ENCODE measurements at places on chromosomes 13 and 19. TPM values are rescaled to one million over a fixed set of nuclear protein-coding genes. Genes with fewer than 3 reads are reported as not detected.

The RASA3 gene
- total RNA-seq = 1.0 TPM

The GJB6 gene
- total RNA-seq = 20.2 TPM

The CAPN12 gene
- 3.1 TPM for total RNA-seq

The ZNF547 gene
- 6.5 TPM for total RNA-seq

The TFPT gene
- total RNA-seq = 7.3 TPM

The CYP2A6 gene
- total RNA-seq = not detected

The GJB2 gene
- total RNA-seq = 153 TPM

The CRB3 gene
- total RNA-seq = 79.3 TPM

The NLRP7 gene
- not detected for total RNA-seq

The VSTM2B gene
- total RNA-seq = not detected

The KLHL1 gene
- not detected for total RNA-seq

The CCDC8 gene
- 16.1 TPM for total RNA-seq

The HTR2A gene
- total RNA-seq = not detected

The PRODH2 gene
- total RNA-seq = not detected

The SERP2 gene
- 0.36 TPM for total RNA-seq

The MADCAM1 gene
- total RNA-seq = 0.14 TPM

The SPRED3 gene
- 0.34 TPM for total RNA-seq

The CACNG6 gene
- not detected for total RNA-seq

The CASP14 gene
- total RNA-seq = under 0.01 TPM

The PRRG2 gene
- total RNA-seq = 7.9 TPM

The ADAMTSL5 gene
- 3.1 TPM for total RNA-seq

The CEACAM16 gene
- total RNA-seq = not detected

The PSG3 gene
- not detected for total RNA-seq

The ZNF790 gene
- 6.8 TPM for total RNA-seq

The DACH1 gene
- total RNA-seq = not detected

The FGF14 gene
- under 0.01 TPM for total RNA-seq

The CEACAM7 gene
- total RNA-seq = 2.2 TPM

The IZUMO2 gene
- not detected for total RNA-seq

The CNMD gene
- not detected for total RNA-seq

The FBXW9 gene
- 5.5 TPM for total RNA-seq

The PCDH8 gene
- not detected for total RNA-seq

The RFX1 gene
- 1.7 TPM for total RNA-seq

The LRRC4B gene
- not detected for total RNA-seq

The SYT5 gene
- total RNA-seq = not detected

The FRY gene
- total RNA-seq = 1.7 TPM

The NTF4 gene
- 5.5 TPM for total RNA-seq

The RAB3D gene
- total RNA-seq = 131 TPM
